H1 (cell line): ENCODE measurements at places on chromosomes 2 and 18.

DNA sequence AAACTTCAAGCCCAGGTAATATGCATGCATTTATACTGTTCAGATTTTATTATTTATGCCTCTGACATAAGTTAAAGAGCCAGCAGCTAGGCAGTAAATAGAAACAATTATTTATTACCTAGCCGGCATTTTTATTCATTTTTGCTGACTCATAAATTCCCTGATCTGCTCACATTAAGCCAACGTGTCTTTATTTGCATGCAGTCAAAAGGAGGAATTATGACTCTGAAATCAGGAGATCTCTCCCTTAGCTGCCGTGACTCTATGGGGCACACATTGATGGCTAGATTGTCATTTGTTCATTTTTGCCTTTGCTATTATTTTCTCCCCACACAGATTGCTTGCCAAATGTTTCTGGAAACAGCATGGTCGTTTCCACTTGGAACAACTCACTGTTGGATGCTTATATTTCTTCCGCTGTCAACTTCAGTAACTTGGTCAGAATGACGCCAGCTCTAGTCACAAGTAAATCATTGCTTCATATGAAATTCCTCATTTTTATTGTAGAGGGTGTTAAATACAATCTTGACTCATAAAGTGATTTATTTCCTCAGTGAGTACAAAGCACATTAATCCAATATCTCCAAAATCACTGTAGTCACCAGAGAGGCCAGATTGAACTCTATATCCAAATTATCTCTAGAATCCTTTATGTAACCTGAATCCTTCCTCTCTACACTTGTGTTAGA is 15.9 kb upstream of the ZBTB14 start:
- H3K4me3 ChIP-seq, result no peak overlapping the region
- DNase-seq, result no peak
- no peaks in the 10 kb centered on the region for H3K36me3 ChIP-seq
- no peaks in the 10 kb centered on the region for H3K27me3 ChIP-seq

DNA sequence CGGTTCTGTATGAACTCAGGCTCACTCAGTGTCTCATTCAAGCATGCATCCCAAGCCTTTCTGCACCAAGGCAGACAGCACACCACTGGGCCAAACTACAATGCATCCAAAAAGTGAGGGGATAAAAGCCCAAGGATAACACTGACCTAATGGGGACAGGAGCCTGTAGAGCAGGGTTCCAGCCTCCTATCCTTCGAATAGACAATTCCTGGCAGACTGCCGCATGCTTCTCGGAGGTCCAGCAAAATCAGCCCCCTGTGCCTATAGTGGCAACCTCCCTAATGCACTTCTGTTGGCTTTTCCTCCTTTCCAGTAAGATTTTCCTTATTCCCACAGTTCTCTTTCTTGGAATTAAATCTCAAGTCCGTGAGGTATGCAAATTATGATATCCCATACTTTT is 44.8 kb upstream of the CAVIN2 start:
- H3K36me3 ChIP-seq, result no peaks in the 10 kb centered on the region
- no peak overlapping the region for H3K4me3 ChIP-seq
- DNase-seq, result no peak
- H3K27ac ChIP-seq, result no peak overlapping the region
- H3K27me3 ChIP-seq, result no peaks in the 10 kb centered on the region
- no peaks in the 10 kb centered on the region for H3K4me1 ChIP-seq

DNA sequence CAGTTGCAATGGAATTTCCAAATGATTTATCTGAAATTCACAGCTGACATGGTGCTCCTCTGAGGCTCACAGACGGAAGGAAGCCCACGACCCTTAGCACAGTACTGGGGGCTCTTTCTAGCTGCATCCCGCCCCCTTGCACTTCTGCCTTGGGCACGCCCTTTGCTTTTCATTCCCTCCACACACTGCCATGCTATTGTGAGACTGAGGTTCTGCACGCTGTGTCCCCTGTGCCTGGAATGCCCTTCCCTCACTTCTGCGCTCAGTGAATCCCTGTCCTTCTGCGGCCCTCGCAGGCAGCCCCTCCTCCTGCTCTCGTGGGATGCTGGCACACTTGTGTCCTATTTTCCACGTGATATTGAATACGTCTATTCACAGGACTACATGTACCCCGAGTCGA is 135.4 kb upstream of the TTC39C start:
- no peak overlapping the region for H3K27ac ChIP-seq
- H3K27me3 ChIP-seq, result no peaks in the 10 kb centered on the region
- no peak overlapping the region for H3K4me3 ChIP-seq
- DNase-seq, result no peak
- no peaks in the 10 kb centered on the region; the same call in 1 of the 2 replicates for H3K4me1 ChIP-seq

GRCh38 chr18:44514766-44515165 is 165.9 kb upstream of the SETBP1 start:
- no peak overlapping the region for H3K4me3 ChIP-seq
- H3K27me3 ChIP-seq, result no peaks in the 10 kb centered on the region
- H3K4me1 ChIP-seq, result no peaks in the 10 kb centered on the region

- peaks cover 8% of the 10 kb centered on the region for H3K27me3 ChIP-seq
- H3K36me3 ChIP-seq, result no peaks in the 10 kb centered on the region
- DNase-seq, result peak; percentile 49
- H3K4me3 ChIP-seq, result no peak overlapping the region
- peaks cover 3% of the 10 kb centered on the region; the same call in 1 of the 2 replicates for H3K4me1 ChIP-seq
- H3K27ac ChIP-seq, result no peak overlapping the region
Observed at GRCh38 chr2:102245266-102246151, 58.7 kb downstream of the IL1RL2 start.

GRCh38 chr2:134283661-134284060 is 29.8 kb downstream of the MGAT5 start:
- no peak overlapping the region for H3K4me3 ChIP-seq
- no peak for DNase-seq
- H3K27me3 ChIP-seq, result no peaks in the 10 kb centered on the region

GRCh38 chr2:121529439-121530211 is 1.1 kb upstream of the RNU4ATAC start:
- DNase-seq, result no peak
- no peaks in the 10 kb centered on the region for H3K27me3 ChIP-seq
- no peaks in the 10 kb centered on the region for H3K36me3 ChIP-seq
- peaks cover 11% of the 10 kb centered on the region for H3K4me1 ChIP-seq
- H3K27ac ChIP-seq, result peak overlapping the region; percentile 75
- H3K4me3 ChIP-seq, result peak overlapping the region; percentile 86

- peaks cover 7% of the 10 kb centered on the region for H3K4me1 ChIP-seq
- H3K36me3 ChIP-seq, result no peaks in the 10 kb centered on the region
Observed at GRCh38 chr18:36582988-36583745, 245.6 kb downstream of the TPGS2 start.

GRCh38 chr2:2326068-2327040 is 4.7 kb downstream of the MYT1L start:
- peaks cover 19% of the 10 kb centered on the region for H3K4me1 ChIP-seq
- no peaks in the 10 kb centered on the region for H3K27me3 ChIP-seq
- no peak overlapping the region for H3K4me3 ChIP-seq
- no peak overlapping the region for H3K27ac ChIP-seq
- H3K36me3 ChIP-seq, result no peaks in the 10 kb centered on the region
- no peak for DNase-seq

GRCh38 chr2:112724591-112725525 is 4.0 kb downstream of the NT5DC4 start:
- no peak overlapping the region for H3K4me3 ChIP-seq
- DNase-seq, result no peak
- H3K36me3 ChIP-seq, result no peaks in the 10 kb centered on the region
- H3K27ac ChIP-seq, result no peak overlapping the region
- H3K27me3 ChIP-seq, result no peaks in the 10 kb centered on the region

GRCh38 chr2:208718828-208719227 is 312.2 kb downstream of the PTH2R start:
- H3K4me3 ChIP-seq, result no peak overlapping the region
- no peak for DNase-seq
- H3K27ac ChIP-seq, result no peak overlapping the region

DNA sequence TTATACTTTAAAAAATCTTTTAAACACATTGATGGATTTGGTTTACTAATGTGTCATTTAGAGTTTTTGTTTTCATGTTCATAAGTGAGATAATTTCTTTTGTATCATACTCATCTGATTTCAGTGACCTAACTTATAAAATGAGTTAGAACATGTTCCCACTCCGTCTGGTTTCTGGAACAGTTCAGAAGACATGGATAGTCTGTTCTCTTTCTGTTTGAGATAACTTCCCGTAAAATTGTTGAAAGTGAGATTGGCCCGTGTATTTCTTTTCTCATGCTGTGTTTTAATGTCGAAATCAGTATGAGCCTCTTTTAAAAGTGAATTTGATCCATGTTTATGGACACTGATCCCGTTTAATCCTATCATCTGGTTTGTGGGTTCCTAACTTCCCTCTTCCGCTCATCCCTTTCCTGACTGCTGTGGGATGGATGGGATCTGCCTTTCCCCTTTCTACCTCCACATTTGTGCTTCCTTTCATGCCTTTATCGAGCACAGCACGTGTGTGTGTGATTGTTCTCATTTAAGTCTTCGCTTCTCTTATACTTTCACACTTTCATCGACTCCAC is 78.9 kb downstream of the COPS8 start:
- no peak overlapping the region for H3K27ac ChIP-seq
- H3K4me3 ChIP-seq, result no peak overlapping the region

DNA sequence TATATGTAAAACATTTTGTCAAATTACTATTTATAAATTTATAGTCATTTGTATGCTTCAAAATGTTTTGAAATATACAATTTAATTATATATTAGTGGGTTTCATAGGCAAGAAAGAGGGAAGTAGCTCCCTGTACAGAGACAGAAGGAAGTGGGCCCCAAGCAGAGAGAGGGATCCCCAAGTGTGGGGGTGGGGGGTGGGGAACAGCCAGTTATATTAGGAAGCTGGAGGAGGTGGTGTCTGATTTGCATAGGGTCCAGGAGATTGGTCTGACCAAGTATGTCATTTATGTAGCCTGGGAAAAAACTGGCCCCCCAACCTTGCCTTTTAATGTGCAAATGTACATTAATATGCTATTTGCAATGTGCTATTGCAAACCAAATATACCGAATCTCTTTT is 76.5 kb upstream of the ZSWIM2 start:
- no peaks in the 10 kb centered on the region for H3K27me3 ChIP-seq
- no peak overlapping the region for H3K27ac ChIP-seq
- no peak for DNase-seq
- no peaks in the 10 kb centered on the region for H3K4me1 ChIP-seq
- no peak overlapping the region for H3K4me3 ChIP-seq

GRCh38 chr2:125696560-125696959 is 959.4 kb upstream of the GYPC start:
- no peaks in the 10 kb centered on the region for H3K4me1 ChIP-seq
- no peak overlapping the region for H3K4me3 ChIP-seq
- H3K27me3 ChIP-seq, result no peaks in the 10 kb centered on the region
- no peaks in the 10 kb centered on the region for H3K36me3 ChIP-seq
- no peak overlapping the region for H3K27ac ChIP-seq

DNA sequence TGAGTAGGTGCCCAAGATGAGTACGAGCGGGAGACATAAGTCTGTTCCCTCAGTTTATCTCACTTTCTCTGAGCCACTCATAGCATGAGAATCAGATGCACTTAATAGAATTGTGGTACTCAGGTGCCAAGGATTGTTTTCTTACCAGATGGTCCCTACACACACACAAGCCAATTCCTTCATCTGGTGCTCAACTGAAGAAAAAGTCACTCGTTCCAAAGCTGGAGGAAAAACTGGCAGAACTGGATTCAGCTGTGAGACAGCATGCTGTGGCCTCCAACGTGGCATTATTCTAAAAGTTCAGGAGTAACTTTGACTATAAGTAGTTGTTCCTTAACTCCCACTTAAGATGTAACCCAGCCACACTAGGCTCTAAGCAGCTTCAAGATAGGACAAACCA is 33.4 kb upstream of the ABCA12 start:
- DNase-seq, result no peak
- no peaks in the 10 kb centered on the region for H3K27me3 ChIP-seq
- H3K4me1 ChIP-seq, result no peaks in the 10 kb centered on the region
- no peaks in the 10 kb centered on the region for H3K36me3 ChIP-seq
- H3K27ac ChIP-seq, result no peak overlapping the region

GRCh38 chr2:27888790-27889189 is 1.4 kb downstream of the RBKS start:
- no peak overlapping the region for H3K27ac ChIP-seq
- no peak overlapping the region for H3K4me3 ChIP-seq
- H3K36me3 ChIP-seq, result no peaks in the 10 kb centered on the region
- no peaks in the 10 kb centered on the region for H3K27me3 ChIP-seq

- no peak for DNase-seq
- no peaks in the 10 kb centered on the region for H3K36me3 ChIP-seq
- no peaks in the 10 kb centered on the region for H3K4me1 ChIP-seq
- no peak overlapping the region for H3K4me3 ChIP-seq
- H3K27ac ChIP-seq, result no peak overlapping the region
- H3K27me3 ChIP-seq, result peaks cover 4% of the 10 kb centered on the region
Observed at GRCh38 chr2:177675825-177676224, 283.3 kb downstream of the AGPS start.

- H3K4me3 ChIP-seq, result no peak overlapping the region
- no peaks in the 10 kb centered on the region for H3K36me3 ChIP-seq
- H3K4me1 ChIP-seq, result no peaks in the 10 kb centered on the region
- no peaks in the 10 kb centered on the region for H3K27me3 ChIP-seq
- DNase-seq, result no peak
Observed at GRCh38 chr18:50790948-50791347, 28.9 kb downstream of the MRO start.

DNA sequence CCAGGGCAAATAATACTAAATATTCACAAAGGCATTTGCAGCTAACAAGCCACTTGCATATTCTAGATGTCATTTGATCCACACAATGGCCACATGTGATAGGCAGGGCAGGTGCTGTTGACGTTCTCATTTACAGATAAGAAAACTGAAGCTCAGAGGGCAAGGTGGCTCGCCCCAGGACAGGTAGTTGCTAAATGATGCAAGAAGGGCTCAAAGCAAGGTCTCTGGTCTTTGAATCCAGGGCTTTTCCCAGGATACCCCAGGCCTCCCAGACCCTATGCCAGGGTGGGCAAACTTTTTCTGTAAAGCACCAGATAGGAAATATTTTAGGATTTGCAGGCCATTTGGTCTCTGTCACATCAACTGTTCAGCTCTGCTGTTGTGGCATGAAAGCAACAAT is 35.1 kb downstream of the LOXHD1 start:
- H3K36me3 ChIP-seq, result no peaks in the 10 kb centered on the region
- no peak overlapping the region for H3K27ac ChIP-seq

- no peak overlapping the region for H3K4me3 ChIP-seq
- no peaks in the 10 kb centered on the region for H3K27me3 ChIP-seq
- no peak for DNase-seq
- H3K4me1 ChIP-seq, result peaks cover 10% of the 10 kb centered on the region
- no peaks in the 10 kb centered on the region for H3K36me3 ChIP-seq
- no peak overlapping the region for H3K27ac ChIP-seq
Observed at GRCh38 chr2:21452678-21453077, 328.9 kb downstream of the TDRD15 start.

GRCh38 chr2:109435066-109435690 is 178.6 kb downstream of the SEPTIN10 start:
- no peaks in the 10 kb centered on the region for H3K27me3 ChIP-seq
- no peaks in the 10 kb centered on the region for H3K36me3 ChIP-seq
- H3K4me3 ChIP-seq, result no peak overlapping the region
- H3K27ac ChIP-seq, result no peak overlapping the region
- H3K4me1 ChIP-seq, result no peaks in the 10 kb centered on the region
- DNase-seq, result no peak

GRCh38 chr2:56130463-56131070 is 53.2 kb upstream of the CCDC85A start:
- H3K36me3 ChIP-seq, result no peaks in the 10 kb centered on the region
- no peak for DNase-seq
- H3K4me1 ChIP-seq, result peaks cover 4% of the 10 kb centered on the region; the same call in 1 of the 2 replicates
- H3K27me3 ChIP-seq, result no peaks in the 10 kb centered on the region
- H3K4me3 ChIP-seq, result no peak overlapping the region
